Skeletal muscle tissue (tissue), 5 donors: ENCODE measurements at places on chromosomes 12 and 14. TPM values are rescaled to one million over a fixed set of nuclear protein-coding genes. Genes with fewer than 3 reads are reported as not detected.

LTBP2 gene
- total RNA-seq, result 12.0 TPM

MAP1LC3B2 gene
- not detected for total RNA-seq

GNB3 gene
- 3.7 TPM for total RNA-seq

NAA30 gene
- 25.1 TPM for total RNA-seq

MYO1A gene
- total RNA-seq, result not detected

PIP4P1 gene
- total RNA-seq, result 13.0 TPM

KRT3 gene
- not detected for total RNA-seq

CFAP251 gene
- 2.6 TPM for total RNA-seq

HOXC4 gene
- total RNA-seq, result 1.0 TPM

SPTB gene
- 312 TPM for total RNA-seq

SNX6 gene
- total RNA-seq, result 82.5 TPM

ZFHX2 gene
- not detected for total RNA-seq

KIF26A gene
- total RNA-seq, result 6.3 TPM

PKP2 gene
- 5.2 TPM for total RNA-seq

TAPBPL gene
- 4.2 TPM for total RNA-seq

NEUROD4 gene
- not detected for total RNA-seq

CKAP4 gene
- total RNA-seq, result 36.0 TPM

SMIM41 gene
- not detected for total RNA-seq

GPR162 gene
- total RNA-seq, result 8.9 TPM

CD4 gene
- 6.8 TPM for total RNA-seq

PLCZ1 gene
- total RNA-seq, result not detected

GTF2A1 gene
- 14.6 TPM for total RNA-seq

SMOC1 gene
- 3.1 TPM for total RNA-seq

HRK gene
- 0.52 TPM for total RNA-seq

FBLN5 gene
- 24.5 TPM for total RNA-seq

RNF212B gene
- total RNA-seq, result not detected

DHRS2 gene
- total RNA-seq, result not detected

DIO2 gene
- total RNA-seq, result 1.6 TPM

LDHB gene
- 498 TPM for total RNA-seq

OR6C1 gene
- not detected for total RNA-seq

APOF gene
- total RNA-seq, result not detected

TSPAN11 gene
- total RNA-seq, result 7.3 TPM

CAPZA3 gene
- total RNA-seq, result not detected

ERP27 gene
- not detected for total RNA-seq

RERG gene
- 4.7 TPM for total RNA-seq

CCDC197 gene
- total RNA-seq, result not detected

ACSM4 gene
- total RNA-seq, result not detected

TAC3 gene
- not detected for total RNA-seq

FGF23 gene
- under 0.01 TPM for total RNA-seq

TEX52 gene
- total RNA-seq, result not detected

AQP2 gene
- total RNA-seq, result not detected

CPNE8 gene
- 4.7 TPM for total RNA-seq

DBX2 gene
- total RNA-seq, result under 0.01 TPM

CD27 gene
- total RNA-seq, result not detected

MYF6 gene
- 136 TPM for total RNA-seq

PRIMA1 gene
- total RNA-seq, result 0.52 TPM

LUM gene
- total RNA-seq, result 396 TPM

CCDC175 gene
- not detected for total RNA-seq

SMAGP gene
- total RNA-seq, result 2.1 TPM

AHNAK2 gene
- 11.5 TPM for total RNA-seq
